ENCODE measurements at places on chromosomes 6 and 20.
A peak's percentile ranks its signal among the peaks of the same experiment; 100 is the strongest.

- peak; percentile 25 for DNase-seq
Measured at GRCh38 chr20:34047917-34048316, 54.2 kb downstream of the RALY start.

GRCh38 chr6:127794405-127794804 lies 106.5 kb downstream of the THEMIS start:
- no peak for DNase-seq

- DNase-seq = no peak
Measured at GRCh38 chr20:47857569-47858464, 72.5 kb upstream of the SULF2 start.

DNA sequence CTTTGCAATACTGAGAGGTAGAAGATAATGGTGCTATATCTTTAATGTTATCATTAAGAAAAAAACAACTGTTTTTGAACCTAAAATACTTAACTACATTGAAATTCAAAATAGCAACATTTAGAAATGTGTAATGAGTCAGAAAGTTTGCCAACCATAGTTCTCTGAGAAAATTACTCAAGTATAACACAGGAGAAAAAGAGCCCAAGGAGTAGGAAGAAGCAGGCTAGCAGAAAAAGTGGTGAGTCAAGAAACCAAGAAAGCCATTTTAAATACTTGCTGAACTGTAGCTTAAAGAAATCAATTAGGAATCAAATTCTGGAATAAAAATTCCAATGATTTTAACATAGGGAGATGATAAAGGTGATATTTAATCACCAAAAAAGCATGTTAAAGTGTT lies 181.0 kb upstream of the RSPO3 start:
- no peak for DNase-seq

GRCh38 chr6:136723780-136724179 lies 68.5 kb downstream of the MAP3K5 start:
- no peak for DNase-seq

DNA sequence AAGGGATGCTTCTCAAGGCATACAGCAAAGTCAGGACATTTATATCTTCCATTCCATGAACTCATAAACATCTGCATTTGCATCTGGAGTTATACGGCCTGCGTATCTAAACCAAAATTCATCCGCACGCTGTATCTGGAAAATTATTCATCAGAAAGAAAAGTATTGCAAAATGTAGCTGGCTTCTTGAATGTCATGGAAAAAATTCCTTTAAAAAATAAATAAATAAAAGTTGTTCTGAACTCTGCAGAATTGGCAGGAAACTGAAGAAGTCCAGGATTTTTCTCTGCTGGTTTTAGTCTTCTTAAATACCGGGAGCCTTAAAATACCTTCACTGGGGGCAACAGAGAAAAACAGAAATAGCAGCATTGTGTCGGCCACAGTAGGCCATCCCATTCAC lies 23.7 kb upstream of the FOXF2 start:
- no peak for DNase-seq

DNA sequence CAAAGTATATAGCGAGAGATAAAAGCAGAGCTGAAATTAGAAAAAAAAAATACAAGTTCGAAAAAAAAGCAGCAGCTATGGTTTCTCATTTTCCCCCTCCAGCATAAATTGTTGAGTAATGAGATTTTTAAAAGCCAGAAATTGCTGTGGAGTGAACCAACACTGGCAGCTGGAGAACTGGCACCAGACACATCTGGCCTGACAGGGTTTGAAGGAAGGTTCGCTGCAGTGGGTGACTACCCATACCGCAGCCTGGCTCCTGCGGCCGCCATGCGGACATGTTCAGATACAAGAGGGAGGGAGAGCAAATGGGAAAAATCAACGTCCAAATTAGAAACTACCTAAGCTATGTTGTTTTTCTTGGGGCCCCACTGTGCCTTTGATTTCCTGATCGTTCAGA lies 3.3 kb downstream of the APCDD1L start:
- no peak for DNase-seq

DNA sequence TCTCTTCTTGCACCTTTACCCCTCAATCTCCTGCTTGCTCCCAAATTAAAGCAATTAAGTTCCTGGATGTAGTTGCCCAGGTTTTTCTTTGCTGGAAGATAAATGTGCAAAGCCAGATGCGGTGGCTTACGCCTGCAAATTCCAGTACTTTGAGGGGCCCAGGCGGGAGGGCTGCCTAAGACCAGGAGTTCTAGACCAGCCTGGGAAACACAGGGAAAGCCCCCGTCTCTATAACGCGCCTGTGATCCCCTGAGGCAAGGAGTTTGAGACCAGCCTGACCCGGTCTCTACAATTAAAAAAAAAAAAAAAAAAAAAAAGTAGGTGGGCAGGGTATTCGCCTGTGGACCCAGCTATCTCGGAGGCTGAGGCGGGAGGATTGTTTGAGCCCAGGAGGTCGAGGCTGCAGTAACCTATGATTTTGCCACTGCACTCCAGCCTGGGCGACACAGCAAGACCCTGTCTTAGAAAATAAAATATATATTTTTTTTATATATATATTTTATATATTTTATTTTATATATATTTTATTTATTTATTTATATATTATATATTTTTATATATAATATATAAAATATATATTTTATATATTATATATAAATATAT lies 461 bp upstream of the DCDC2 start:
- no peak for DNase-seq

GRCh38 chr6:25125736-25126135 lies 153.4 kb upstream of the CARMIL1 start:
- no peak for DNase-seq

GRCh38 chr6:137401088-137401487 lies 93.1 kb downstream of the OLIG3 start:
- no peak for DNase-seq

DNA sequence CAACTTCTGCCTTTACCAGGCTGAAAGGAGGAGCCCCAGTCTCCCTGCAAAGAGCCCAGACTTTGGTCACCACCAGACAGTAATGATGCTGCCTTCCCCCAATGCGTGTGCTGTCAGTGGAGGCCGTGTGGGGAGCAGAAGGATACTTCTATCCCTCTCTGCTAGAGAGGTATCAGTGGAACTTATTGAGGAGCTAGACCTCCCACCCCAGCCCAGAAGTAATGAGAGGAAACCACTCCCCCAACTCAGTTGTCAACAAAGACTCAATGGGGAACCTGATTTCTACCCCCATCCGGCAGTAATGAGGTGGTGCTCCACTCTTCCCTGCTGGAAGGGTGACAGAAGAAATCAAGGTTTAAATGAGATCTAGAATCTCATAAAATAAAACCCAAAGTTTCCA lies 4.4 kb upstream of the WFDC8 start:
- no peak for DNase-seq

DNA sequence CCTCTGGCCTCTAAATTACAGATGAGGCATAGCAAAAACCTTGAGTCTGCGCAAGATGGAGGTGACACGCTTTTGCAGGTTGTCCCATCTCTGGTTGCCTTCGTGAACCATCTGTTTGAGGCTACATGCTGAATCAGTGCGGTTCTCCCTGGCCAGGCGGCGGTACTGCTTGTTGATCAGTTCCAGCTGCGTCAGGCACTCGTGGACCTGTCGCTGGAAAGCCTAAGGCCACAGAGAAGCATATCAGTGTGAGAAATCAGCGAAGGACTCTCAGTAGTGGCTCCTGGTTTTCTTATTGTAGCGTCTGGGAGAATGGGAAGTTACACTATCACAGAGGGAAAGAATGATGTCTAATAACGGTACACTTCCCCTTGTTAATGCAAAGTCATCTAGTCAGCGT lies 344.4 kb downstream of the ESR1 start:
- DNase-seq = no peak

- peak; percentile 46 for DNase-seq
Measured at GRCh38 chr6:163565140-163565539, 150.6 kb downstream of the QKI start.
